IMR-90 (cell line): ENCODE measurements at places on chromosomes 12 and 14.

- no peak for DNase-seq
Observed at GRCh38 chr12:130074661-130075406, 87.4 kb upstream of the FZD10 start.

- DNase-seq = no peak
Observed at GRCh38 chr14:81031488-81031887, 76.1 kb downstream of the TSHR start.

DNA sequence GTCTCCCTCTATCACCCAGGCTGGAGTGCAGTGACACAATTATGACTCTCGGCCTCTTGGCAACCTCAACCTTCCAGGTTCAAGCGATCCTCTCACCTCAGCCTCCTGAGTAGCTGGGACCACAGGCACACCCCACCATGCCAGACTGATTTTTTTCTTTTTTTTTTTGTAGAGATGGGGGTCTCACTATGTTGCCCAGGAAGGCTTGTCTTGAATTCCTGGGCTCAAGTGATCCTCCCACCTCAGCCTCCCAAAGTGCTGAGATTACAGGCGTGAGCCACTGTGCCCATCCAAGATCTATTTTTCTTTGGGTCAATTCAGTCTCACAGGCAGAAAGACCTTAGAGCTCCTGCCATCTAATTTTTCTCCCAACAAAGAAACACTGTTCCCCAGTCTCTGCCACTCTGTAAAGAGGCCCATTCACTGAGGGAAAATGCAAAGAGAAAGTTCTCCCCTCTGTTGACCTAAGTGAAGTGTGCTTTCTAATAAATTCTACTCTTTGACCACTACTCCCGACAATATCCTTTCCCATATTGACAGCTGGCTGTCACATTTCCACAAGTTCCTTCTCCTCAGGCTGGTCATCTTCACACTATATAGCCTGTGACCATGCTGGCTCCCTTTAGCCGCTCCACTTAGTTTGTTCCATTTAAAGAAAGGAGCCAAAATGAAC, 23.3 kb downstream of the TMED8 start:
- DNase-seq = no peak

GRCh38 chr12:4610481-4610880, 38.4 kb downstream of the AKAP3 start:
- DNase-seq = no peak

DNA sequence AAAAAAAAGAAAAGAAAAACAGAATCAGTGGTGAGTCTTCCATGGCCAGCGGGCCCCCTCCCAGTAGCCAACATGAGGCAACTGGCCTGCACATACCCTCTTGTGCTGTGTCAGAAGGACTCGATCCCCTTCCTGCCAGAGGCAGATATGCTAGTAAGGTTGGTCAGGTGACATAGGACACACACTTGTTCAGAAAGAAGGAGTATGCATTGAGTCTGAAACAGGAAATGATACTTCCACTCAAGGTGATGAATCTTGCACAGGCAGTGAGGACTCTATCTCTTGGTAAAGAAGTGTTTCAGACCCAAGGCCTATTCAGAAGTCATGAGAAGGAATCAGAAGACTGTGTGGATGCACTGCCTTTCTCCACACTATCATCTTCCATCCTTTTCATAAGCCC, 269.7 kb upstream of the FAR2 start:
- DNase-seq = no peak

DNA sequence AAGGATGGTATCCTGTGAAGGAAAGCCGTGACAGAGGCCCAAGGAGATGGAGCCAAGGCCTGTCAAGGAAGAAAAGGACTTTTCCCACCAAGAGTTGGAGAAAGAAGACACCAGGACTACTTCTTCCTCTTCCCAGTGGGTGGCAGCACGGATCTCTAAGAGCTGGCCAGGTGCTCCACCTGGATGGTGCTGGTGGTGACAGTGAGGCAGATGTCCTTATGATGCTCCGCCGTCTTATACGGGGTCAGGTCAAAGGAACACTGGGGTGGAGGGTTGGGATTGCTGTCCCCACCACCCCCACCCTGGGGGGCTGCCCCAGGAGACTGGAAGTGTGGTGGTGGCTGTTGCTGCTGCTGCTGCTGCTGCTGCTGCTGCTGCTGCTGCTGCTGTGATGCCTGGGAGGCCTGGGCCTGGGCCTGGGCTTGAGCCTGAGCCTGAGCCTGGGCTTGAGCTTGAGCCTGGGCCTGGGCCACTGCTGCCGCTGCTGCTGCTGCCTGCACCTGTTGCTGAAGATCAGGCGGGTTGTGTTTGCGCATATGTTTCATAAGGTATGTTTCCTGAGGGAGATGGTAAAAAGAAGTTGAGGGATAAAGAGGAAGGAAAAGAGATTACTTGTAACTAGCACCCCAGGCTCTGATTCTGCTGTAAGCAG, 4.8 kb upstream of the ING4 start:
- no peak for DNase-seq

- DNase-seq = no peak
Observed at GRCh38 chr12:80938397-80938796, 663 bp upstream of the LIN7A start.

GRCh38 chr12:24127919-24128721, 178.7 kb upstream of the SOX5 start:
- DNase-seq = no peak
